ENCODE measurements at places on chromosomes 6 and 20.

DNA sequence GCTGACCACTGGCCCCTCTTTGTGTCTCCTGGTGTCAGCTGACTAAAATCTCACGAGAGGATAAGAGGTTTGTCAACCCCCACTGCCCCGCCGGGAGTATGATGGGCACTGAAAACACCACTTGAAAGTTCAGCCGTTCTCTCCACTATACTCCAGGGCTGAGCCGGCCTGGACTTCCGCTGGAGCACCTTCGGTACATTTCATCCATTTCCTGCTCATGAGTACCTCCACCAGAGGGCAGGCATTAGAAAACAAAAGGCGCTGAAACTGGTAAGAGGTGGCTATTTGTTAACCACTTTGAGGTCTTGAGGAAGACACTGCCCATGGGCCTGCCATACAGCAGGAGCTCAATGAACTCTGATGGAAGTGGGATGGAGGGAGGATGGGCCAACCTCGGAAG lies 17.9 kb upstream of the ANKRD60 start:
- DNase-seq: no peak

DNA sequence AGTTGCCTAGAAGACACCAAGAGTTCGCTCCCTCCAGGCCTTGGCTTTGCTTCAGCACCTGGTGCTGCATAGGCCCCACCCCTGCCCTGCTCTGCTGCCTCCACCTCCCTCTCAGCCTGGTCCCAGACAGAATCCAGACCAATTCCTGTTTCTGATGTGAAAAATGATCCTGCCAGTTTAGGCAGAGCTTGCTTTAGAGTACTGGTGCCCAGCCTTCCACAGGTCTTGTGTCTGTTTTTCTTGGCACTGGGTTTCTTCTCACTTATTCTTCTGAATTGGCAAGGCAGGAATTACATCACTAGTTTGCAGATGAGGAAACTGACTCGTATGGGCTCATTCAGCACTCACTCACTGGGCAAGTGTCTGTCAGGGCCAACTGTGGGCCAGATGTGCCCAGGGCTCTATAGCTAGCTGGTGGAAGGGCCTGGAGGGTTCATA lies 53.0 kb downstream of the HLA-A start:
- no peak for DNase-seq

DNA sequence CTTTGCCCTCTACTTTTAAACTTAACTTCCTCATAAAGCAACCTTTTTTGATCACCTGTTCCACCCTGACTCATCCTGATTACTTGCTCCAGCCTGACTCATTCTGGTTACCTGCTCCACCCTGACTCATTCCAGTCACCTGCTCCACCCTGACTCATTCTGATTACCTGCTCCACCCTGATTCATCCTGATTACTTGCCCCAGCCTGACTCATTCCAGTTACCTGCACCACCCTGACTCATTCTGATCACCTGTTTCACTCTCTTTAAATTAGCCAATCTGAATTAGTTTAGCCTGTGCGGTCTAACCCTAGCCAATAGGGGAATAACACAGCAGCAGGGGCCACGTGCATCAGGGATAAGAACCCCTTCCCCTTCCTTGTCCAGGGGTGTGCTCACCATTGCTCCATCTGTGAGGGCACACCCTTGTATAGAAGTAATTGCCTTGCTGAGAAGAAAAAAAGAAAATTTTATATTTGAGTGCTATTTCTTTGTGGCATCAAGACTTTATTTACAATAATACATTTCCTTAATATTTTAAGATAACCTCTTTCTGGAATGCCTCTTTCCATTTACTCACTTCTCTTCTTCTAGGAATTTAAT lies 17.9 kb downstream of the HLA-G start:
- peak; percentile 32 for DNase-seq

- DNase-seq: no peak
These were observed 121.6 kb downstream of the GJA10 start for GRCh38 chr6:90015883-90016282.

- no peak for DNase-seq
These were observed 4.9 kb downstream of the TRIB3 start for GRCh38 chr20:385448-385847.

- no peak for DNase-seq
These were observed 428.8 kb upstream of the ARID1B start for GRCh38 chr6:156348424-156348823.

GRCh38 chr20:17887331-17888030 lies 81.1 kb downstream of the SNX5 start:
- DNase-seq: no peak

DNA sequence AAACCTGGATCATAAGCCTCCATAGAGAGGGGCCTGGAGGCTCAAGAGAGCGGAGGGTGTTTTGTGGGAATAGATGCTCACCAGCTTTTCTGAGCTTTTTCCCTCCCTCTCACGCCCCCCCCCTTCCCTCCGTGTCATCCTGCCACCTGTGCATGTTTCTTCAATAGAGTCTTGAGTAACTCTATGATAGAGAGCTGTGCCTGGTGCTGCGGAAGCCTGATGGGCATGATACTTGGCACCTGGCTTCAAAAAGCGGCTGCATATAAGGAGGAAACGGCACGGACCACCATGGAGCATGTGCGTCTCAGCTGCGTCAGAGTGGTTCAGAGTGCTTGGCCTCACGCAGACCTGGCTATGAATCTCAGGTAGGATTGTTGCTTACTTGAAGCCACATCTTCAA lies 198.9 kb downstream of the CDH4 start:
- DNase-seq: no peak

DNA sequence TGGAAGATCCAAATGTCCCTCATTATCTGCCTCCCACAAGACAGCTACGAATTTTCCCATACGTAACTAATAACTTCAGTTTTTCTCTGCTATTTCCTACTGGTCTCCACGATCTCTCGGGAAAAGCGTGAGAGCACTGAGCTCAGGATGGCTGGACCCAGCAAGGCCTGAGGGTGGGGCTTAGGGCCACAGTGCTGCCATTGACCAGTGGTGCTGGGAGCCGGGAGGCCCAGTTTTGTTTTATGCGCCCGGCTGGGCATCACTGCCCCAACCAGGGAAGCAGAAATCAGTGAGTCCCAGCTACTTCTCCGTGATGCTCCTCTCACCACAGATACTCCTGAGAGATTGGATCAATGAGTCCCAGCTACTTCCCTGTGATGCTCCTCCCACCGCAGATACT lies 238.4 kb downstream of the LY86 start:
- no peak for DNase-seq

- no peak for DNase-seq
These were observed 195.7 kb downstream of the CENPW start for GRCh38 chr6:126535595-126535994.

DNA sequence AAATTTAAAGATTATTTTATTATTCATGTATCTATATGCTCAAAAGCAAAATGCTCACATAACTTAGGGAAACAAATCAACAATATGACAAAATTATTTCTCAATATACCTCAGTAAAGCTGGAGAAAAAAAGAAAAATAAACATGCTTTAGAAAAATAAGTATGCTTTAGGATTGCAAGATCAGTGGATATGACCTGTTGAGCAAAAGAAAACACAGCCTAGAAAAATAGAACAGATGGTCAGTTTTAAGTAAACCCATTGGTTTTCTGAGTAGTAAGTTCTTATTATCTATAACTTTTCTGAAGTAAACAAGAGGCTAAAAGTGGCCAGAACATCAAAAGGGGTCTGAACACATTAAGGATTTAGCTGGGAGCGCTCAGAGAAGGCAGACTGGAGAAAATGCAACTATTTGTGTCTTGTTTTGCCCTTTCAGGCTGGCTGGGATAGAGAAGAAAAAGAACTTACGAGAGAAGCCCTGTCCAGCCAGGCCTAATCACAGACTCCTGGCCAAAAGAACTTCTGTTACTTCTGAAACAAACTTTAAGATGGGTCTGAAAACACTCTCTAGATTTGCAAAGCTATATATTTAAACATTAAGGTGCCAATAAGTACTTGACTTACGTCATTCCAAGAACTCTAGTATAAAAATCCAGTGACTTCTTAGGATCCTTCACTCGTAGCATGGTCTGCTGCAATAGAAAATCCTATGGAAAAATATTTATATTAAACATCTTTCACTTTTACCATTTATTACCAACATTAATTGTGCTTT lies 16.5 kb downstream of the GLO1 start:
- DNase-seq: no peak

- no peak for DNase-seq
These were observed 277.7 kb upstream of the ECI2 start for GRCh38 chr6:4413073-4413472.

- no peak for DNase-seq
These were observed 249.5 kb downstream of the BCKDHB start for GRCh38 chr6:80356000-80356399.

DNA sequence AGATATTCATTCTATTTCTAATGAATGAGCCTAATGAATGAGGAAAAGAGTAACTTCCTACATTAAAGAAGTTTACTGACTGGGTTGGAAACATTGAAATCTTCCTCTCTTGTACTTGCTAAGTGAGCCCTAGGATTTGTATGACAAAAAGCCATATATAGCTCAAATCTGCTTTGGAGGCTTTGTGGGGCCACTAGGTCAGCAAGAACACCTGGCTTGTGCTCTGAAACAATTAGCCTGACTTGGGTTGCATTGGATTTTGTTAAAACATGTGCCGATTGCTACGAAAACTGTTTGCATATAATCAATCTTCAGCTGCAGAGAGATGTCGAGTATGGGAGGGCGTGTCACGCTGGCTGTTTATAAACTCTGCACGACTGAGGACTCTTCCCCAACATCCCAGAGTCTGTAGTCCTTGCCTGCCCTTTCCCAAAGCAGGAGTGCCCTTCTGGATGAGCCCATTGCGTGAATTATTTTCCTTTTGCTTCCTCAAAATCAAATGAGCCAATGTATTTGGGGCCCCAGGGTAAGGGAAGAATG lies 684.8 kb downstream of the DHX35 start:
- DNase-seq: no peak

DNA sequence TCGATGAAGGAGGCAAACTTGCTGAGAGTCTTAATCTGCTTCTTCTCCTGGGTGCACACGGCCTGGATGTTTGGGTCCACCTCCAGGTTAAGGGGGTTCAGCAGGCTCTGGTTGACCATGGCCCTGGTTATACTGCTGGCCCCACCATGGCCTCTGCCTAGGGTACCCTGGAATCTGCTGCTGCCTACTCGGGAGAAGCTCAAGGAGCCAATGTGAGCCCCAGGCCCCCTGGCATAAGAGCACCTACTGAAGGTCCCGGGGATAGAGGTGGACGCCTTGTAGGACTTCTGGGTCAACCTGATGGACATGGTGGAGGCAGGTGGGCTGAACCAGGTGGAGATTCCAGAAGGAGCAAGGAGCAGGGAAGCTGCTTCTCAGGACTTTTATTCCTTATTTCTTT lies 17.9 kb upstream of the FKBP1C start:
- no peak for DNase-seq

GRCh38 chr6:26043384-26044139 lies 43.7 kb upstream of the HFE start:
- no peak for DNase-seq

GRCh38 chr20:1206366-1207148 lies 3.3 kb downstream of the C20orf202 start:
- DNase-seq: no peak

DNA sequence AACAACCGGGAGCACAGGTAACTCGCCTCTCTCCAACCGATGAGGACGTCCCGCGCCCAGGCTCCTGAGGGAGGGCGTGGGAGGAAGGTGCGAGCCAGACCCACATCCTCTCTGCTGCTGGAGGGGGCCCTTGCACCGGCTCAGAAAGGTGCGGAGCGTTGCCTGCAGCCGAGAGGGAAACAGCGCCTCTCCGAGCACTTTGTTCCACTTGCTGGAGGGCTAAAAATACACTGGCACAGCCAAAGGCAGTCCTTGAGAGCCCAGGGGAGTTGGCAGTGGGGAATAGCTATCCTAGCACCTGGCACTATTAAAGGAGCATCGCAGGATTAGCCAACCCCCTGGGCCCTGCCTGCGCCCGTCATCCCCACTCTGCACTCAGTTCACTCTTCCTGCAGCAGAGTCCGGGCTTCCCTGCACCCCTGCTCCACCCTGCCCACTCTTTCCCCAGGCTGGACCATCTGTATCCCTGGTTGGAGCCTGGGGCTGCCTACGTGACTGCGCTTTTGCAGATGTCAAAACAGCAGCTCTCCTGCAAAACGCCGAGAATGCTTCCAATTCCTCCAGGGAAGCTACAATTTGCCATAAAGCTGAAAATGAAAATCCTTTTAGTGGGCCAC lies 108.9 kb downstream of the SNX5 start:
- no peak for DNase-seq

Measured in stimulated activated CD4-positive, alpha-beta T cell treated with anti-CD3 and anti-CD28 coated beads, Interleukin-1b, Interleukin-23, amount 100 ng/mL, for 24 hours (primary cell).